ENCODE measurements at places on chromosomes 11 and 22.

DNA sequence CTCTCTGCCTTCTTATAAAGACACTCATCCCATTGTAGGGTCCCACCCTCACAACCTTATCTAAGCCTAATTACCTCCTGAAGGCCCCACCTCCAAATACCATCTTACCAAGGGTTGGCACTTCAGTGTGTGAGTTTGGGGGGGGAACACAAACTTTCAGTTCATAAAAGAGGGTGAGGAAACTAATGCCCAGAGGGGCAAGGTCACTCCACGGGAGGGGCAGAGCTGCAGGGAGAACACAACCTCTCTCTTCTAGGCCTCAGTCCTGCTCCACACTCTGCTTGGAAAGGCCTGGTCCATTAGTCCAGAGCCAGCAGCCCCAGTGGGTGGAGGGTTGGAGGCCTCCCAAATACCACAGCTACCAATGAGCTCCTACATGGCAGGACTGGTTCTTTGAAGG is 2.7 kb upstream of the BATF2 start:
- DNase-seq = no peak

DNA sequence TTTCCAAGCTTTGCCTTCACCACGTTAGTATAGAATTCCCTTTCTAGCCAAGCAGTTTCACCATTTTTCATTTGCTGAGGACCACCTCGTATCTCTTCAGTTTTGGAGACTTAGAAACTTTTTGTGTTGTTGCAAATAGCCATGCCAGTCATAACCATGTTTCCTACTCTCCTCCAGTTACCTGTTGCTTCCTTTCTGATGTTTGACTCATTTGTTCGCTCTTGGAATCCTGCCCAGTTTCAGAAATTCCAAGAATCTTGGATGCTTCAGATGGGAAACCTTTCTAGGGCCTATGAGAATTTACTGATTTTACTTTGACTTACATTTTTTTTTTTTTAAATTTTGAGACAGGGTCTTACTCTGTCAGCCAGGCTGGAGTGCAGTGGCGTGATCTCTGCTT is 65.4 kb downstream of the PPP6R3 start:
- no peak for DNase-seq

- DNase-seq = no peak
These were observed 118.7 kb upstream of the E2F8 start for GRCh38 chr11:19359221-19360000.

- DNase-seq = no peak
These were observed 1707.6 kb upstream of the RAG2 start for GRCh38 chr11:38305682-38306081.

DNA sequence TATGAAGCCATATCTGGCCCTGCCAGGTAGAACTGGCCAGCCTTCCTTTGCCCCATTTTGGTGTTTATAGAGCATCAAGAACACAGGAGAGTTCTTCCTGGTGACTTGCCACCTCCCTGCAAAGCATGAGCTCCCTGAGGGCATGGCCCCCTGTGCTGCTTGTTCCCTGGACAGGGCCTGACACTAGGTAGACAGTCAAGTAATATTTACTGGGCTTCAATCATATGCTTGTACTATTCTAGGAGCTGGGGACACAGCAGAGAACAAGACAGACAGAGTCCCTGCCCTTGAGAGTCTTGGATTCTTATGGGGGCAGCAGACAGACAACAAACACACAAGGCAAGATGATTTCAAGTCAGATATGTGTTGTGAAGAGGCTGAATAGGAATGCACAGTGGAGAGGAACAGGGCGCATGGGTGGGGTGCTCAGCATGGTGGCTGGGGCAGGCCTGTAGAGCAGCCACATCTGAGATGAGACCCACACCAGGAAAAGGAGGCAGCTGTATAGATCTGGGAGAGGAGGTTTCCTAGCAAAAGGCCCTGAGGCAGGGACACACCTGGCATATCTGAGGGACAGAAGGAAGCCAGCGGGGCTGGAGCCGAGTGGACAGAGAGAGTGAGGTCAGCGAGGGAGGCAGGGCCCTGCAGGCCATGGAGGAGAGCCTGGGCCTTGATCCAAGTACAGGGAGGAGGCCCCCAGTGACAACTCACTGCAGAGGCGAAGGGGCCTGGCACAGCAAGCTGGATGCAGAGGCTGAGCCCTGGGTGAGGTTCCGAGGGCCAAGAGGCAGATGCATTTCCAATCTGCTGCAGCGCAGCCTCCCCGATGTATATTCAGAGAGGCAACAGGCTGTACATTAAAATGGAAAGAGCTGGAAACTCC is 10.2 kb upstream of the CBX6 start:
- DNase-seq = no peak

DNA sequence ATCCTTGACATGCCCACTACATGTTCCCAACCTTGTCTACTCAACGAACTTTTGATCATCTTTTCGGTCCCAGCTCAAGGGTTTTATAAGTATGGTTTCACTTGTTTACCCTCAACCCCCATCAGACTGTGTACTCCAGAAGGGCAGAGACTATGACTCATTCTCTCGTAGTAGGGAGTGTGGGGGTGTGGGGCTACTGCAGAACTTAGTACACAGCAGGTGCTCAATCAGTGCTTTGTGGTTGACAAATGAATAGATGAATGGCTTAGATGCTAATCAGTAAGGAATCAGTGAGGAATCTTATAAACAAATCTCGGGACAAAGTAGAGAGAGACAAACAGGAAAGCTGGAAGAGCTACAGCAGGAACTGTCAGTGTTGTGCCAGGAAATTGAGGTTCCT is 151.7 kb upstream of the PLET1 start:
- DNase-seq = no peak

DNA sequence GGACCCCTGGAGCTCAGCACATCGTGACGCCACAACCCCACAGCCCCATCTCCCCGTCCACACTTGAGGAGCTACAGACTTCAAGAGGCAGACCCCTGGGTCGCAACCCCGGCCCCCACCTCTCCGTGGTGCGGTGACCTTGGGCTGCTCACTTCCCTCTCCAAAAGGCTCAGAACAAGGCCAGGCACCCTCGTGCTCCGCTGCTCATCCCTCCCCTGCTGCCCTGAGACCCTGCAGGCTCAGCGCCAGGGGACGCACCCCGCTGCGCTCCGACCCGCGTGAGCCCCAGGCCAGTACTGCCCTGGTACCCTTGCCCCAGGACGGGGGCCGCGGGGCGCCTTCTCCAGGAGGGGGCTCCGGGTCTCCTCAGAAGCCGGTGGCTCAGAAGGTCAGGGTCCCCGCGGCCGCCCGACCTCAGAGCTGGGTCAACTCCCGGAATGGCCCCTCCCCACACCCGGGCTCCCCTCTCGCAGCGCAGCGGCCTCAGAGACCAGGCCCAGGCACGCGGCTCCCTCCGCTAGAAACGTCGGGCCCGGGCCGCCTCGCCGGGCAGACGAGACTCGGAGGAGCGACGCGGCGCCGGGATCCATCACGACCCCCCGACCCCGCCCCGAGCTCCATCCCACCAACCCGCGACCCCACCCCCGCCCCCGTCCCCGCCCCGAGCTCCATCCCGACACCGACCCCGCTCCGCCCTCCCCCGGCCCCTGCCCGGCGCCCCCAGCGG is 563 bp downstream of the GATD1 start:
- peak; percentile 38 for DNase-seq

DNA sequence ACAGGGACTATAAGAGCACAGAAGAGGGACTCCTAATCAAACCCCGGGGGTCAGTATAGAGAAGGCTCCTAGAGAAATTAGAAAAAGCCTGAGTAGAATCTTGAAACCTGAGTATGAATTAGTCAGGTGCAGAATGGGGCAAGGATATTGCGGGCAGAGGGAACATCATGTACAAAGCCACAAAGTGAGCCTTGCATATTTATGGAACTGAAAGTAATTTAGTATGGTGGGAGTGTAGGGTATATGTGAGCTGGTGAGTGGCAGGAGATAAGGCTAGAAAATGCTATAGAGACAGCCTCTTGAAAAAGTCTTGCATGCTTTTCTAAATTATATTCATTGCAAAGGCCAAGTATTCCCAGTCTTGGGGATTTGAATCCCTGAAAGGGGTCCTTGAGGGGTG is 93.7 kb downstream of the STIM1 start:
- DNase-seq = no peak

- no peak for DNase-seq
These were observed 38.6 kb upstream of the NCAM1 start for GRCh38 chr11:112922606-112923005.

GRCh38 chr11:62264004-62264403 is 6.0 kb upstream of the SCGB2A2 start:
- peak; percentile 25 for DNase-seq

- DNase-seq = no peak
These were observed 310.0 kb downstream of the DCDC1 start for GRCh38 chr11:31059529-31059928.

DNA sequence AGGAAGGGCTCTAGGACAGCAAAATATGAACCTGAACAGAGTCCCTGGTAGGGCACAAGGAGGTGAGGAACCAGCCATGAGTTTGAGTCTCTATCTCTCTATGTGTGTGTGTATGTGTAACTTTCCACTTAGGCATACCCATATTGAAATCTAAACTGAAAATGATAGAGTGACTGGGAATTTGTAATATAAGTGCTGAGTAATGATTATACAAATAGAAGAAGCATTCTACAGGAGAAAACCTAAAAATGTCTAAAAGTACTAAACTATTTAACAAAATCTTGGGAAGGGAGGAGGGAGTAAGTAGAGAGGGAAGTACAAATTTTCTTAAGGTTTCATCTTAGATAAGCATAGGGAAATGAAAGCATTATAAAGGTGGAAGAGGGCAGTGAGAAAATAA is 97.1 kb upstream of the ZC3H12C start:
- DNase-seq = no peak

DNA sequence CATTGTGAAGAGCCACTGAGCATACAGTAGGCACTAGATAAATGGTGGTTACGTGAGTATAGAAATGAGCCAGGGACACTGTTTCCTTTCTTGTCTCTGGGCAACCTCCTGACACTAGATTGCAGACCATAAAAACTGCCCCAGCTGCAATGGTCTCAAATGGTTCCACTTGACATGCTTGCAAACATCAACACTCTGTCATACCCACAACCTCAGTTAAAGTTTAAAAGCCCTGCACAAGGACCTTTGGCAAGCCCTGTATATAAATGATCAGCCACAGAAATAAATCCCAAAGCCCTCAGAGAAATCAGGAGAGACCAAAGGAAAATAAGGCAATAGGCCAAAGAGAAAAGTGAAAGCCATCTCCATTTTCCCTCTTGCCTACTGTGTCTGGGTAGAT is 20.7 kb downstream of the PLEKHA7 start:
- DNase-seq = no peak

GRCh38 chr22:23234409-23235161 is 54.3 kb downstream of the BCR start:
- DNase-seq = no peak

- no peak for DNase-seq
These were observed 217.7 kb downstream of the MN1 start for GRCh38 chr22:27583856-27584255.

DNA sequence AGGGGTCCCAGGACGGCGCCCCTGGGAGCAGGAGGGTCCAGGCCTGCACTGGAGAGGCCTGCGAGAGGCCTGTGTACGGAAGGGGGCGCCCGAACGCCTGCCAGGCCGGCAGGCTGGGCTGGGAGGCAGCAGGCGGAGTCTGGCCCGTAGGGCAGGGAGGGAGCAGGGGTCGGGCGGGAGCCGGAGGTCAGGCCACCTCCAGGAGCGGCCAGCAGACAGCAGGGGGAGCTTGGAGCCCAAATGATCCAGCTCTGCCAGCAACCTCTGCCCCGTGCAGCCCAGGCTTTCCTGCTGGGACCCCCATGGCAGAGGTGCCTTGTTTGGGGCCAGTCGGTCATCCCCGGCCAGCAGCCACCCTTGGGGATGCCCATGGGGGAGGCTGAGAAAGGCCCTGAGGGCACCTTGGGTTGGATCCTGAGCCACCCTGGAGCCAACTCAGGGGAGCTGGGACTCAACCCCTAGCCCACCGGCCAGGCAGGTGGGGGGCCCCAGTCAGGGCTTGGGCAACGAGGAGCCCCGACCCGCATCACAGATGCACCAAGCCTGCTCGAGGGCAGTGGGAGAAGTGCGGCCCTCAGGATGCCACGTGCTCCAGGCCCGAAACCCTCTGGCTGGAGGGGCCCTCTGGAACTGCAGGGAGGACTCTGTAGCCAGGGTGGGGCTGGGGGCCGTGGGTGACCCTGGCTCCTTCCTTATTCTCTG is 9.6 kb upstream of the SYT8 start:
- DNase-seq = peak; percentile 11

DNA sequence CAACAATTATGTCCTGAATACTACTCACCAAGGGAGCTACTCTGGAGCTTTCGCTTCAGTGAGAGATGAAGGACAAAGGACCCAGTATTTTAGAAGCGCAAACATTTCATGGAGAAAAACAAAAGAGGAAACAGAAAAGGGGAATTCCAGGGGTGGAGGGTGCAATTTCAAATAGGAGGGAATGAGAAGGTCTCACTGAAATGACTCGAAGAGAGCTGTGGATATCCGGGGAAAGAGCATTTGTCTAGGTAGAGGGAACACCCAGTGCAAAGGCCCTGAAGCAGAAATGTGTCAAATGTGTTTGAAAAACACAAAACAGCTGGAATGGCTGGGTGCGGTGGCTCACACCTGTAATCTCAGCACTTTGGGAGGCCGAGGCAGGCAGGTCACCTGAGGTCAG is 2.4 kb downstream of the RPS19BP1 start:
- DNase-seq = no peak

GRCh38 chr11:61332797-61333549 is at the start of the genes DDB1 and TKFC:
TSS of gene DDB1 (minus strand) at chr11:61333105. CDS start at chr11:61332968, 137 bp downstream.
TSS of gene TKFC (plus strand) at chr11:61333228. CDS start at chr11:61334729, 1,501 bp downstream.
- peak; percentile 93 for DNase-seq
